ENCODE measurements at places on chromosomes 2 and 18.
A peak's percentile ranks its signal among the peaks of the same experiment; 100 is the strongest.

DNA sequence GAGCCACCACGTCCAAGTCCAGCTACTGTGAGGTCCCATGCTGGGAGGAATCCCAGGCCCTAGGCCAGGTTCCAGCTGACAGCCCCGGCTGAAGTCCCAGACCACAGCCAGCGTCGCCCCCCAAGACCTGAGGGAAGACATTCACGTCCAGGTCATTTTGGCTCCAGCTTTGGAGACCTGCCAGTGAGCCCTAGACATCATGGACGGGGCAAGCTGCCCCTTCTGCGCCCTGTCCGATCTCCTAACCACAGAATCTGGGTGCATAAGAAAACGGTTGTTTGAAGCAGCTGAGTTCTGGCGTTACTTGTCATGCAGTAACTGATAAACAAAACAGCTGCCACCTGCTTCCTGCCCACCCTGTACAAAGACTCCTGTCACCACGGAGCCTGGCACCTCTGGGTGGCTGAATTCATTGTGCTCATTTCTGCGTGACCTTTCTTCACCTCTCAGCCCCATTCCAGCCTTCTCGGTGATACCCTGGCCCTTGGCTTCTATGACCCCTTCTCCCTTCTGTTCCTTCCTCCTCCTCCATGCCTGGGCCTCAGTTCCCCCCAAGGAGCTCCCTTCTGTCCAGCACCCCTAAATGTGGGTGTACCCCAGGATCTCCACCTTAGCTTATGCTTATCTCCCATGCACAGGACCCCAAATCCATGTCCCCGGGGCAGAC is 72.6 kb upstream of the SMAD7 start:
- DNase-seq: no peak

DNA sequence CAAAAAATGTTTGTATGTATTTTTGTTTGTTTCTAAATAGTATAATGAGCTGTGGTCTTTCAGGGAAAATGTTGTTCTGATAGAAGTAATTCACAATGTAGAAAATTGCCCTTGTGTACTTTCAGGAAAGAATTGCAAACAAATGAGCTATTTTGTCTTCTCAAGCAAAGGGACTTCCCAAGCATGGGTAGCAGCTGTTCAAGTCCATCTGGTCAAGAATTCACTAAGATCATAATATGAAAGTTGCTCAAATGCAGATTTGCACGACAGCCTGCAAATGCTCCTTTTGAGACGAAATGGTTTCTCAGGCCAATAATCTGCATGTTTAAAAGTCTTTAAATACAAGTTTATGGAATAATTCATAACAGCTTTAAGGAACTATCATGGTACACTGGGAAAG is 51.9 kb upstream of the HNMT start:
- DNase-seq: no peak

GRCh38 chr2:217826520-217826919 is 176.3 kb downstream of the TNS1 start:
- DNase-seq: peak; percentile 60

- DNase-seq: peak; percentile 23
Observed at GRCh38 chr2:102094917-102095316, 47.6 kb upstream of the IL1R1 start.

DNA sequence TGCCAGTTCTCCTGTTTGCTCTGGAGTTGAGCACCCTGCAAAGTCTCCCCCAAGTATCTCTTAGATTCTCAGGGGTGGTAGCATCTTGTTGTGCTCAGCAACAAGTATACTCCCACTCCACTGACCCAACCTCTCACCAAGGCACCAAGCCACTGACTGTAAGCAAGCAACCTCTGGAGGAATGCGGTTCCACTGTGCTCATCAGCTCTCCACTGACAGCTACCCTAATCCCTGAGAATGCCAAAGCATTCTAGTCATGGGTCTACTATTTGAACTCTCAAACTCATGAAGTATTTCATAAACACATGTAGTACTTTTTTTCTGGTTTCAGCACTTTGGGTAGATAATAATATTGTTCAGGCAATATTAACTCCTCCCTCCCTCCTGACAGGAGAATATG is 170.0 kb downstream of the EPHA4 start:
- no peak for DNase-seq

- no peak for DNase-seq
Observed at GRCh38 chr2:182638667-182639066, 77.4 kb upstream of the DNAJC10 start.
